Pancreas (tissue), 10 donors: ENCODE measurements at places on chromosomes 16 and 17. TPM values are rescaled to one million over a fixed set of nuclear protein-coding genes. Genes with fewer than 3 reads are reported as not detected.
A peak's percentile ranks its signal among the peaks of the same experiment; 100 is the strongest.

ENPP7 gene
- total RNA-seq, result 0.12 TPM

GCGR gene
- total RNA-seq, result 0.28 TPM

KCNJ2 gene
- 0.72 TPM for total RNA-seq

CDH15 gene
- 1.1 TPM for total RNA-seq

DNA sequence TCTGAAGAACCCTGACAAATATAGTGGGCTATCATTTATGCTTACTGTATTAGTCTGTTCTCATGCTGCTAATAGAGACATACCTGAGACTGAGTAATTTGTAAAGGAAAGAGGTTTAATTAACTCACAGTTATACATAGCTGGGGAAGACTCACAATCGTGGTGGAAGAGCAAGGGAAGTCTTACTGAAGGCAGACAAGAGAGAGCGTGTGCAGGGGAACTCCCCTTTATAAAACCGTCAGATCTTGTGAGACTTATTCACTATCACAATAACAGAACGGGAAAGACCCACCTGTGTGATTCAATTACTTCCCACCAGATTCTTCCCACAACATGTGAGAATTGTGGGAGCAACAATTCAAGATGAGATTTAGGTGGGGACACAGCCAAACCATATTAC, 526.8 kb upstream of the GOT2 start:
- H3K4me1 ChIP-seq, result no peaks in the 10 kb centered on the region
- no peak overlapping the region for H3K27ac ChIP-seq
- no peaks in the 10 kb centered on the region for H3K27me3 ChIP-seq
- no peak overlapping the region for H3K4me3 ChIP-seq
- no peaks in the 10 kb centered on the region for H3K36me3 ChIP-seq

DNA sequence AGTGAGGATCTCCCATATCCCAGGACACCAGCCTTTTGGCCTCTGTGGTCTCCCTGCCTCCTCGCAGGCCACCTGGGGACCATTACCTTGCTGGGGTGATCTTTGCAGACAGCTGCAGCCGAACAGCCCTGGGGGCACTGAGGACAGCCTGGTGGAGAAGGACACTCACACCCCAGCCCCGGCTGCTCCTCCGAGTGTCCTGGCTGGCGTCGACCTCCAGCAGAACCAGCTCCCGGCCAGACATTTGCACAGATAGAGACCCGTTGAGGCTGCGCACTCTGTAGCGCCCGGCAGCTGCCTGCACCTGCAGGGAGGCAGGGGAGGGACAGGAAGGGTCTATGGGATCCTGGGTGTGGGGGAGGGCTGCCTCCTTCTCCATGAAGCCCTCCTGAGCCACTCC, 90.3 kb downstream of the RMI2 start:
- H3K27ac ChIP-seq, result no peak overlapping the region
- H3K4me1 ChIP-seq, result no peaks in the 10 kb centered on the region
- no peak overlapping the region for H3K4me3 ChIP-seq
- no peaks in the 10 kb centered on the region for H3K27me3 ChIP-seq
- DNase-seq, result no peak

GRCh38 chr17:55641676-55642081, 81.0 kb downstream of the TMEM100 start:
- H3K27me3 ChIP-seq, result no peaks in the 10 kb centered on the region
- H3K4me1 ChIP-seq, result no peaks in the 10 kb centered on the region
- H3K27ac ChIP-seq, result no peak overlapping the region
- H3K4me3 ChIP-seq, result no peak overlapping the region
- no peaks in the 10 kb centered on the region for H3K36me3 ChIP-seq
- peak; percentile 43 for DNase-seq

GRCh38 chr17:66300956-66301355, 1.5 kb upstream of the PRKCA start:
- H3K36me3 ChIP-seq, result no peaks in the 10 kb centered on the region
- DNase-seq, result no peak
- no peak overlapping the region for H3K27ac ChIP-seq
- no peak overlapping the region for H3K4me3 ChIP-seq

DNA sequence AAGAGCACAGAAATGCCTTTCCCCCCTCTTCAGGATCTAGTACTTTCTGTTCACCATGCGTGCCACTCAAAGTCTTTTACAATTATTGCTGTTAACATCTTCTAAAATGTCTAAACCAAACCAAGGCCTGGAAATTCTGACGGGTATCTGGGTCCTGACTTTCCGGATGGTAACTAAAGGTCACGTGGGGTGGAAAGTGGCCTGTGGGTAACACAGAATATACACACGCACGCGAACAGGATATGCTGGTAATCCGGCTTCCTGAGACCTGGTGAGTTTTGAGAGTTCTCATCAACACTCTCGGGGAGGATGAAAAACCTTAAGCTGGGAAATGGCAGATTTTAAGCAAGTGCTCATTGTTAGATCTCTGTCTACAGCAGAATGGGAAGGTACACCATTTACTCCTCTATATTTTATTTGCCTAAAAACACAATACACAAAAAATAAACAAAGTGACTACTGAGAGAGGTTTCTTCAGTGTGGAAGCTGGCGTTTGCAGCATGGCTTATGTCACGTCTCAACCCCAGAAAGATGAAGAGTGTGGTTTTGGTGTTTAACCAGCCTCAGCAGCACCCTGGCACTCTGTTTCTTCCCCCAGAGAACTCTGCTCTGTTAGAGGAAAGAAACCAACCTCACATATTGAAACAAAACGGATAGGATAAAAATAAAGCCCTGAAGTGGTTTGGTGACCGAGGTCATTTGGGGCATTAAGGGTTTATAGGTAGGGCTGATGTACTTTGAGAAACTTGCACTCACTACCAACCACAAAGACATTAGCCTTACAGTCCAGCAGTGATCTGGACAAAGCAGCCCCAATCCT, 37.3 kb downstream of the SMG6 start:
- H3K4me3 ChIP-seq, result no peak overlapping the region
- no peak for DNase-seq
- no peaks in the 10 kb centered on the region for H3K36me3 ChIP-seq
- H3K4me1 ChIP-seq, result no peaks in the 10 kb centered on the region
- H3K27ac ChIP-seq, result no peak overlapping the region
